Stimulated activated CD4-positive, alpha-beta T cell treated with anti-CD3 and anti-CD28 coated beads, Interleukin-1b, Interleukin-23, amount 100 ng/mL, for 1 hour (primary cell): ENCODE measurements at places on chromosomes 4 and X.

DNA sequence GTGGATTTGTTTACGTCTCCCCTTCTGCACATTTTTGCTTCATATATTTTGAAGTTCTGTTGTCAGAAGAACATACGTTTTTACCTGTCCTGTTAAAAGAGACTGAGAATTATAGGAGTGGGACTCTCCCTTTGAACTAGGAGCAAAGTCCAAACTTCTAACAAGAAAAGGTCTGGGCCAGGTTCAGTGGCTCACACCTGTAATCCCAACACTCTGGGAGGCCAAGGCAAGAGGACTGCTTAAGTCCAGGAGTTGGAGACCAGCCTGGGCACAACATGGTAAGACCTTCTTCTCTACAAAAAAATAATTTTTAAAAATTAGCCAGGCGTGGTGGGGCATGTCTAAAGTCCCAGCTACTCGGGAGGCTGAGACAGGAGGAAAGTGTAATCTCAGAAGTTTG, 15.8 kb downstream of the LIN54 start:
- no peak for DNase-seq

DNA sequence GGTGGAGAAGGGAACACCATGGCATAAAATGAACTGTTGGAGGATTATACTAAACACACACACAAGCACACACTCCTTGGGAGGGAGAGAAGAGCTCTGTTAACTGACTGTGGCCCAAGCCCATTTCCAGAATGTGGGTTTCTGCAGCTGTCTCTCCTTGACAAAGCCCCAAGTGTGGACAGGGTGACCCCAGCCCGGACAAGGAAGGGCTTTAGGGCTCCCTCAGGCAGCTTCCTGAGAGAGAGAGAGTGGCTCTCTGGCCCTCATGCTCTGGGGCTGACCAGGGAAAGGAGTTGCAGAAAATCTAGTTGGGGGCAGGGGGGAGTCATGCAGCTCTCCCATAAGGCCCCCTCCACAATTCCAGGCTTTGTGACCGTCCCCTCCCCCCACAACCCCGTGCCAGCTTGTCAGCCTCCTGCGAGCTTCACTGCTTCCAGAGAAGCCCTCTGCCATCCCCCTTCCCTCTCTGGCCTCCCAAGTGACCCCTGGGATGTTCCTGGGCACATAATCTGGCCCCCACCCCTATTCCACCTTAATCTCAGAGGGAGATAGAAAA, 590 bp downstream of the ARHGEF9 start:
- no peak for DNase-seq

- DNase-seq = no peak
Observed at GRCh38 chr4:27881705-27882104, 1021.1 kb downstream of the STIM2 start.

DNA sequence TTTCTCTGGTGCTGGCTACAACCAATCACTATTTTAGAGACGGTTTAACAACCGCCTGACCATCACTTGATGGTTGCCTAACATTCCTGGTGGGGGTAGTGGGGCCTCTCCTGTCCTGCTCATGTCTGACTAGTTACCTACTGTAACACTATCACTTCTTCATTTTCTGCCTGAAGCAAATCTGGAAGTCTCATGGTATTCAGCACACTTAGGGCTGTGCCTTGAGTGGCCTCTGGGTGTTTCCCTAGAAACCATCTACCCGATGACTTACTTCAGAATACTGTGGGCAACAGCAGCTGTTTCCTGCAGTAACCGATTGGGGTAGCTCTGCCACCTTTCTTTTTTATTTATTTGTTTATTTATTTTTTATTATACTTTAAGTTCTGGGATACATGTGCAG, 880.1 kb upstream of the INTU start:
- DNase-seq = no peak

- DNase-seq = no peak
Observed at GRCh38 chr4:139736274-139736660, 70.6 kb downstream of the MGST2 start.

GRCh38 chr4:153799694-153800074, 10.8 kb upstream of the SFRP2 start:
- no peak for DNase-seq

DNA sequence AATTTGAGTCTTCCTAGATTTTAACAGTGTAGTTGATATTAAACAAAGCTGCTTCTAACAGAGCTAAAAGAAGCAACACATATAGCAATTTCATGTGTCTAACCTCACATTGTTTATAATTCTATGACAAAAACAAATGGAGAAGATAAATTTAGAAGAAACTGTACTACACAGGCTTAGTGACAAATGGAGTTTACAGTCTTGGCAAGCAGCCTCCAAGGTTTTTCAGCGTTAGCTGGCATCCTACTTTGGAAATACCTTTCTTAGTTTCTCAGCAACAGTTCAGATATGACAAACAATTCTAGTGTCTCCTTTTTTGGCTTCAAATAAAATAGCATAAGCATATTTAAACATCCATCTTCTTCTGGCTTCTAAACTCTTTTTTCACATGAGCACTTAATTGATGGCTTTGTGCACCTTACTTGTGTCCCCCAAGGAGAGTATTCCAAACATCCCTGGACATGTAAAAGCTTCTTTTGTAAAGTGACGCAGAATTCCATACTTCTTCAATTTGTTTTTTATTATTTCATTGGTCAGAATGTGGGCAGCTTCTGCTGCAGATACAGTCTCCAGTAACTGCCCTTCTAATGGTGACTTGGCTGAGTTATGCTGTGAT, 249.8 kb downstream of the ANTXR2 start:
- DNase-seq = no peak
